ENCODE measurements at places on chromosomes 4 and X.

GRCh38 chrX:13380211-13380610 lies 60.4 kb upstream of the ATXN3L start:
- DNase-seq, result no peak

DNA sequence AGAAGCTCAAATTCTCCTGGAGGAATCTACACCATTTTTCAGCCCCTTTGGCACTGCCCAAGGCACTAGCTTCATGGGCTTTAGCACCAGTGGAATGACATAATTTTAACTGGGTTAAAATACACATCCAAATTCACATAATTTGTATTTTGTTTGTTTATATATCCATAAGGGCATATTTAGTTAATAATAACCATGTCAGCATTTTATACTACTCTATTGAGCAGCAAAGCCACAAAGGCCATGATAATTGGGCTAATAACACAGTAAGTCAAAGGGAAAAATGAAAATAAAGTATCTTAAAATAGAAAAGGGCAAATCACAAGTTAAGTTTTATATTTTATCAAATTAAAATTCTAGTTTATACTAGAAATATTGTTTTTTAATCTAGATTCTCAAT lies 262.7 kb upstream of the TACR3 start:
- DNase-seq, result no peak

DNA sequence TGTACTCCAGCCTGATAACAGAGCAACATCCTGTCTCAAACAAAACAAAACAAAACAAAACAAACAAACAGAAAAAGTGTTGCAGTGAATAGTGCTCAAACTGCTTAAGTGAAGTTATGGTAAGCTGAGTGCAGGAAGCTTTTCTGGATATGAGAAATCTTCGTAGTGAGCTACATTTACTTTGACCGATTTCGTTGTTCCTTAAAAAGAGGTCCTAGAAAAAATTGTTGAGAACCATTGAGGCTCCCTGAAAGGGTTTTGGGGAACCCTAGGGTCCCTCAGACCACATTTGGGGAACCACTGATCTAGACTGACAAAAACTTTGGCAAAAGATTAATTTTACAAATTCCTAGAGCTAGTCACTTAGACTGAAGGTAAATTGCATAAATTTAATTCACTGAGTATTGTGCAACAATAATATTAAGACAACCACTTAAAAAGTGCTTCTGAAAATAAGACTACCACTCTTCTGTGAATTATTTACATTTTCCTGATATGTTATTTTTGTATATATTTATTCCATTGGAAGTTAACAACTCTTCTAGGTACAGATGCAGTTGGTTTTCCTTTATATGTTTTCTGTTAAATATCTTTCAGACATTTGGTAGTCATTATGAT lies 149.6 kb downstream of the FHIP1A start:
- DNase-seq, result no peak

DNA sequence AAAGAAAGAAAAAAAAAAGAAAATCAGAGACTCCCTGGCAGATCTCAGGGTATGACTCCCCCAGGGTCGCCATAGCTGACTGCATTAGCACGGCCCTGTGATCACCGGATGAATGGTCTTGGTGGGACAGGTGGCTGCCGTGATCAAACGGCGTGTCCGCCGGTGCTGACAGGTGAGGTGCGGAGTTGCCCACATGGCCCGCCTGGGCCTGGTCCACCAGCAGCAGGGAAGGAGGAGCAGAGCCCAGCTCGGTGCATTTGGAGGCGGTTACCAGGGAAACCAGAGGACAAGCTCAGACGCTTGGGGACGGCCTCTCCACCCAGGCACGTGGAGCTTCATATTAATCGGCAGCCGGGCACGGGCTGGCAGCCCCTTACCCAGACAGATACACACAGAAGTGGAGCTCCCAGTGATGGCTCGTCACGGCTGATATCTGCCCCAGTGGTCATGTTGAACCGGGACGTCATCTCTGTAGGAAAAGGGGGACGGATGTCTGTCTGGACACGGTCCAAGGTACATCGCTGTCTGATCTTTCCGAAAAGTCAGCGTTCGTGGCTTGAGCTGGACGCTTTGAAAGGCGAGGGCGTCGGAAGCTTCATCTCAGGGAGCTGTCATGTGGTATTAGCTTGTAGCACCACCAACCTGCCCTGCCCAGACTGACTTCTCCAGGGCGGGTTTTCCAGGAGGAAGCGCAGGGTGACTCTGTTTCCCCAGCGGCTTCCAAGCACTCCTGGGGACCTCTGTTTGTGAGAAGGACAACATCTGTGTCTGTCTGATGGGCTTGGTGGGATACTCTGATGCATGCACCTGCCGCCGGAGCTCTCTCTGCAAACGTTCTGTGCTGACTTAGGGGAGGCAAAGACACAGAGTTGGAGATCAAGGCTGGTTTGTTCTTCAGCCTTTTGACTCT lies 180.7 kb downstream of the CRLF2 start:
- no peak for DNase-seq

- DNase-seq, result no peak
Observed at GRCh38 chr4:121786221-121786620, 14.9 kb upstream of the EXOSC9 start.

DNA sequence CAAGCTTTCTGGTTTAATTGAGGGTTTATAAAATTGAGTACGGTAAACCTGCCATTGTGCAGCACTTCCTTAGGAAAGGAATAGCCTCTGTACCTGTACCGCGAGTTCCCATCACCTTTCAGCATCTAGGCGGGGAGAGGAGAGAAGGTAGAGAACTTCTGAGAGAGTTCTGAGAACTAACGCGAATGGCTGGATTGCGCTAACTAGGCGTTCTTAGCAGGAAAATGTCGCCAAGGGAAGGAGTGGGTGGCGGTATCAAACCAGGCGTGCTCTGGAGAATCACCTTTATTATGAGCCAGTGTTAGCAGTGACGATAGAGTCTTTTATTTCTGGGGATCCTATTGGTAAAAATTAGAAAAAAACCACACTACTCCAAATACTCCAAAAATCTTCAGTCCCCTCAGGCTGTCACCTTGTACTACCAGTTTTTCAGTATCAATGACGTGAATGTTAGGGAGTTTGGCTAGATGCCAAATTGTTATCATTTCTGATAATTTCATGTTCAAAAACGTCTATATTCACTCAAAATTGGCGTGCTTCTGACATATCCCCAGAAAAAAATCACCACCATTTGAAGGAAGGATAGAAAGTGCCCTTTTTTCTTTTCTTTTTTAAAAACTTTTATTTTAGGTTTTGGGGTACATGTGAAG lies 1.4 kb downstream of the UGT8 start:
- DNase-seq, result no peak

DNA sequence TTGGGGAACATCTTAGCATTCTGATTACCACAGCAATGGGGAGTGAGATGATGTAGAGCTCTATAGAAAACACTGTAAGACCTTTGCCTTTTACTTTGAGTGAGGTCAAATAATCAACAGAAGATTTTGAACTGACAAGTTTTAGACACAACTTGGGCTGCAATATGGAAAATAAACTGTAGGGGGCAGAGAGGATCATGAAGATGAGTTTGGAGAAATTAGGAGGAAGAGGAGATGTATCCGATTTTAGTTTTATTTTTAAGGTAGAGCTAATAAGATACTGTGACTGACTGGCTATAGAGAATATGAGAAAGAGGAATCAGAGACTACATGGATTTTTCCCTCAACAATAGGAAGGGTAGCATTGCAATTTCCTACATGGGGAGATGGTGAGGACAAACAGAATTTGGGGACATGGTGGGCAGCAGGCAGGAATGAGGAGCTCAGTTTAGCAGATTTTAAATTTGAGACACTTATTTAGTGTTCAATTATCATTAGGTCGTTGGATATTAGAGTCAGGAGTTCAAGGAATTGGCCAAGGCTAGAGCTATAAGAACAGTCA lies 563.1 kb downstream of the INPP4B start:
- no peak for DNase-seq

- no peak for DNase-seq
Observed at GRCh38 chr4:187366530-187366929, 629.0 kb upstream of the ZFP42 start.

- DNase-seq, result no peak
Observed at GRCh38 chr4:1349359-1350168, 2.6 kb downstream of the UVSSA start.

GRCh38 chr4:183659872-183660242 lies 764 bp downstream of the TRAPPC11 start:
- peak; percentile 11 for DNase-seq

- peak; percentile 22 for DNase-seq
Observed at GRCh38 chr4:47933840-47934239, 19.5 kb upstream of the NFXL1 start.

DNA sequence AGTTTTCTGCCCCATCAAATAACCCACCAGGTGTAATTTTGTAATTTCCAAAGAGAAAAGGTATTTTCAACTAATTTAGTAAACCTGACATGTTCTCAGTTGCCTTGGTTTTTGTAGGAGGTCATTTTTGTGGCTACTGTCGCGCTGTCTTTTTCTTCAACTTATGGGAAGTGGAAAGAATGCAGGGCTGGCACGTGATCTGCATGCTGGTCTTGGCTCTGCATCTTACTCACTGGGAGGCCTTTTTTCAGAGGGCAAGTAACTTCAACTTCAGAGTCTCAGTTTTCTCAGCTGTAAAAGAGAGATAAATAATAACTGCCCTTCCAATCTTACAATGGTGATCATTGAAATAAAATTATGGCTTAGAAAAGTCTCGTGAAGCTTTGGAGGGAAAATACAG lies 109.9 kb upstream of the SMIM10 start:
- no peak for DNase-seq

DNA sequence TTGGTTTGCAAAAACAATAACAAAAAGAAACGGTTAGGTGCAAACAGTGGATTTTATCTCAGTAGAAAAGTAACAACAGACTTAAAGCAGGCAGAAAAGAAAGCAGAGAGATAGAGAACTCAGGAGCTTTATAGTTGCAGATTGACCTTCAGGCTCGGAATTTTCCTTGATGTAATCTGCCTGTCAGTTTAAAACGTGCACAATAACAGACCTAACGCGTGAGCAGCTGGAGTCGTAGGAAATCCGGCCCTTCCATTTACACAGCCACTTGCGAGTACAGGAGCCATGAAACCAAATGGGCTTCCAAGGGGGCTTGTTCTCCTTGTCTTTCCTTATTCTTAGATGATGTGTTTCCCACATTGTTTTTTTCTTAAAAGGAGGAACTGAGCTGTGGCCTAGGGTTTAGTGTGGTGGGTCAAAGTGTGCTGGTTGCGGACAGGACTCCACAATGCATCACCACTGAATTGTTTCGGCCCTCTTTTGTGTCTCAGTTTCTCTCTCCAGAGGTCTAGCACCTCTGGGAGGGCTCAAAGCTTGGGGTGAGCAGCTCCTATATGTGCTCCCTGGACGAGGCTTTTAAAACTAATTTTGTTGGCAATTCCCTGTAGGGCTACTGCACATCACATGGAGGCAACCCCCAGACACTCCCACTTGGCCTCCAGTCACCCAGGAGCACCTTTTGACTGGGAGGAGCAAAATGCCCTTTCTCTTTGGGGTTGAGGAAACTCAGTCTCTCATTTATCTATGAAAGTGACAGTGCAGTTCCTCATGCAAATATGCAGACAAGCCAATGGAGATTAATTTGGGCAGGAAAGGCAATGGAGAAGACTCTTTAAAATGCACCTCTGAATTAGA lies 13.9 kb upstream of the MPP1 start:
- no peak for DNase-seq

GRCh38 chr4:1871471-1872021 lies 353 bp downstream of the NSD2 start:
- no peak for DNase-seq

DNA sequence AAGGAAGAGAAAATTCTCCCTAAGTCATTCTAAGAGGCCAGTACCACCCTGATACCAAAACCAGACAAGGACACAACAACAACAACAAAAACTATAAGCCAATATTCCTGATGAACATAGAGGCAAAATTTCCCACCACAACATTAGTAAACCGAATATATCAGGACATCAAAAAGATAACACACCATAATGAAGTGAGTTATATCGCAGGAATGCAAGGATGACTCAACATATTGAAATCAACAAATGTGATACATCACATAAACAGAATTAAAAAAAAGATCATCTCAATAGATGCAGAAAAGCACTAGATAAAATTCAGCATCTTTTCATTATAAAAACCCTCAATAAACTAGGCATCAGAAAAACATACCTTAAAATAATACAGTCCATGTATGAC lies 1844.4 kb upstream of the PCDH10 start:
- DNase-seq, result no peak

DNA sequence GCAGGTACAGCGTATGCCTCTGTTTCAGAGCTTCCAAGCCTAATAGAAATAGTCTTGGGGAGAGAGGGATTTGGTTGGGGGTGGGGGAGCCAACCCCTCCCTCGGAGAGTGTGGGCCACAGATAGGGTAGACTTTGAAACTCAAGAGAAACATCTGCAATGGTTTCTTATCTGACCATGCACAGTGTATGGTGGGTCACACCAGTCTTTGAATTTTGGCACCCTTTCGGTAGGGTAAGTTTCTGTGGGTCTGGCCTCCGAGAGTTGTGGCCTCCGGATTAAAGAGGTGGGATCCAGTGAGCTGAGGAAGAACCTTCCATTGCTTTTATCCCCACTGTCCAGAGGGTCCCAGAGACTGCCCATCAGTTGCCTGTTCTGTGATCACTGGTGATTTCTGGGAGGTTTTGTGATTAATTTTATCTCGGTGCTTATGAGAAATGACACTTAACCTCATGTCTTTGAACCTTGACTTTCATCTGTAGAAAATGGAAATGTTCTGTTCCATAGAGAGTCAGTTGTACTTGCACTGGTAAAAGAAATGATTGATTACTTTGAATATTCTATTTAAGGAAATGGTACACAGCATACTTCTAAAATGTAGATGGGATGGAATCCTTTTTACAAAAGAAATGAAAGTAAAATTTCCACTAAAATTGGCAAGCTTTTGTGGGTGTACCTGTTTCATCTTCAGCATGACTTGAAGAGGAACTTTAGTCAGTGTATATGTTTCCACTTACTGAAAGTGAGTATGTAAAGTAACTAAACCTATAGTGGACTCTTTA lies 62.7 kb downstream of the TMEM131L start:
- DNase-seq, result no peak

DNA sequence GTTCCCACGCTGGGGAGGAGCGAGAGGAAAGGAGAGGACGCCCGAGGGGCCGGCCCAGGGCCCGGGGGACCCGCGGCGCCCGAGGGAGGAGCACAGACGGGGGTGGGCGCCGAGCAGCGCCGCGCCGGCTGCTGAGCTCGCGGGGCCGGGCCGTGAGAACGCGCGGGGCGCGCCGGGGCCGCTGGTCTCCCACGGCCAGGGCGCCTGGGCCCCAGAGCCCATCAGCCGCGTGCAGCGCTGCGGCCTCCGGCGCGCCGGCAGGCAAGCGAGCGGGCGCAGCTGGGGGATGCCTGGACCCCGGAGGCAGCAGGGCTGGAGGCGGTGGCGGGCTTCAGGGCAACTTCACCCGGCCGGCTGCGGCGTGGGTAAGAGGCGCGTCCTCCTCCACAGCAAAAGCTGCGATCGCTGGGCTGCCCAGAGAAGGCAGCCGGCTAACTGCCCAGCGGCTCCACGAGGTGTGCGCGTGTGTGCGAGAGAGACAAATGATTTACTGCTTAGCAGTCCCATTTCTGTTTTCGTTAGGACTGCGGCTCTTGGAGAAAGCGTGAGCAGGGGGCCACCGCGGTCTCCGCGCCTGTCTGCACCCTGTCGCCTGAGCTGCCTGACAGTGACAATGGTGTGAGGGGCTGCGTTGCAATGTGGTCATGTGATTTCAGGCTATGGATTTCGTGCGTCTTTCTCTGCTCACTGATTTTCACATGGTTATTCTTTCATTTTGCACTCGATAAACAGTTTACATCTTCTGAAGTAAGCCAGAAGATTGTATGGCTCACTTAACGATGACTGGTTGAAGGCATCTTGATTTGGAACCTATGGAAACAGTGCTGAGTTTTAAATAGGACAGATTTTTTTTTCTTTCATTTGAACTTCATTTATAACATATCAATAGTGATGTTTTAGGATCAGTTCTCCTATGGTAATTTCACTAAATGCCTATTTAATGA lies 1.2 kb downstream of the GUCY1A1 start:
- DNase-seq, result peak; percentile 65
